ENCODE measurements at places on chromosomes 2 and 18.

DNA sequence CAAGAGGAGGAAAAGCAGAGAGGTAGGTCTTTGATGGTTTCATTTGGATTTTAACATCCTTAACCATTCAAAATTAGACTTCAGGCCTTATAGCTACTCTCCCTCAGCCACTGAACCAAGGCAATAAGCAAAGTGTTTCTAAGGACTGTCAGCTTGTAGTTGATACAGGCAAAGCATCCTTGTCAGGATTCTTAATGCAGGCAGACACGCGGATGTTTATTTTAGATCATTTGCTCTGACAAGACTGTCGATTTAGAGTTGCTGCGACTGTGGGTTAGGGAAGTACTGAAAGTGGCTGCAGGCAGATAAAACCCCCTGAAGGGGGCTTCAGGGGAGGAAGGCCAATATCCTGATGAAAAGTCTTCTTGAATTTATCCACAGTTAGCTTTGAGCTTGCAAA, 46.6 kb downstream of the CDH20 start:
- no peak for DNase-seq

DNA sequence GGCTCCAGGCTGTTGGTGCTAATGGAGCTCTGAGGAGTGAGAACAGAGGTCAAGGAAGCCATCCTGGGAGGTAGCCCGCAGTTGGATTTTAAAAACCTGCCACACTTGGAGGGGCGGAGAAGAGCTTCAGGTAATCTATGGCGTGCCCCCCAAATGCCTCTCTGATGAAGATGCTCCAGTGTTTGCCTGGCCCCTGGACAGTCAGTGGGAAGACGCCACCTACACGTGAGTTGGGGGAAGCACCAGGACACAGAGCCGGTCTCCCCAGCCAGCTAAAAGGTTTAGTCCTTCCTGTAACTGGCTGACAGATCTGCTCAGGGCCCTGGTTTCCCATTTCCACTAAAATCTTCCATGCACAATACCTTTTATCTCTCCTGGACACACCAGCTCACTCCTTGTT, 225.0 kb downstream of the TTC32 start:
- DNase-seq = no peak

DNA sequence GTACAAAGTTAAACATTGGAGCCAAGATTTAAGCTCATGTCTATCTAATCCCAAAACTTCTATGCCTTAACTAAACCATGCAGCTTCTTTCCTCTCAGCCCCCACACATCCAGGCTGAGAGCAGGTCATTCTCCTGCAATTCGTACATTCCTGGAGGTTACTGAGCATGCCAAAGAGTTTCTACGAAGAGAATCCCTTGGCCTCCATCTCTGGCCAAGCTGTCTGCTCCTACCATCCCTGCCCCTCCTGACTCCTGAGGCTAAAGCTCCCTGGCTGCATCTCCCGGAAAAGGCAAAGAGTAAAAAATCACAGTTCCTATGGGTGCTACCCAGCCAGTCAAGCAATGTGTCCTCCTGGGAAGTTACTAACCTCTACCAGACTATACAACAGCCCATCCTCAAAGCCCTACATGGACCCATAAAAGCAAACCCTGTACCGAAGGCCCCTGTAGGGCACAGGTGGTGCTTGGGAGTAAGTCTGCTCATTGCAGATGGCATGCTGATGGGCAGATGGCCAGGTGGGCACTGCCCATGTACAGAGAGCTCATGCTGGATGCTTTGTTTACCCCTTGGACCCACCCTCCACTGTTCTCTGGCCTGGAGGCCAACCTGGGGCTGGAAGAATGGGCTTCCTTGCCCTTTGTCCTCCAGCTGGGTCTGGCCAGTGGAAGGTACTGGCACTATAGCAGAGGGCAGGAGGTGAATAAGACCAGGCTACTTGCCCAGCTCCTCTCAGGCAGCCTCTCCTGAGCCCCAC, 99.5 kb downstream of the TTC32 start:
- DNase-seq = no peak

GRCh38 chr2:3489764-3490115, 29.6 kb downstream of the ADI1 start:
- no peak for DNase-seq

DNA sequence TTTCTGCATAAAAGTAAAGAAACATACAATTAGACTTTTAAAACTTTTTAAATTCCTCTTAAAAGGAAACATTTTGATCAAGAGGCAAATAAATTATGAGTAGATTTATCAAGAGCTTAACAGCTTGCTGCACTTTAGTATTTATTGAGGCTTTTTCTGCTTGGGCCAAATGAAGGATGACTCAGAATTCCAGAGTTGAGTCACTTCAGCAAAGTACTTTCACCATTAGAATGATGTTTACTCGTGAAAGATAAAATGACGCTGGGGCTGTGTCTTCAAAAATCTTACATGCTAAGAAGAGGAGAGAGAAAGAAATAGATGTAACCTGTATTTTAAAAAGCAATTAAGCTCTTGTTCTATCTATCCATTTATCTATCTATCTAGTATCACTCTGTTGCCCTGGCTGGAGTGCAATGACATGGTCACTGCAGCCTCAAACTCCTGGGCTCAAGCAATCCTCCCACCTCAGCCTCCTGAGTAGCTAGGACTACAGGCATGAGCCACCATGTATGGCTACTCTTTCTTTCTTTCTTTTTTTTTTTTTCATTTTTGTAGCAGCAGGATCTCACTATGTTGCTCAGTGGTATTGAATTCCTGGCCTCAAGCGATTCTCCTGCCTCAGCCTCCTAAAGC, 75.3 kb upstream of the RIOK3 start:
- DNase-seq = no peak

DNA sequence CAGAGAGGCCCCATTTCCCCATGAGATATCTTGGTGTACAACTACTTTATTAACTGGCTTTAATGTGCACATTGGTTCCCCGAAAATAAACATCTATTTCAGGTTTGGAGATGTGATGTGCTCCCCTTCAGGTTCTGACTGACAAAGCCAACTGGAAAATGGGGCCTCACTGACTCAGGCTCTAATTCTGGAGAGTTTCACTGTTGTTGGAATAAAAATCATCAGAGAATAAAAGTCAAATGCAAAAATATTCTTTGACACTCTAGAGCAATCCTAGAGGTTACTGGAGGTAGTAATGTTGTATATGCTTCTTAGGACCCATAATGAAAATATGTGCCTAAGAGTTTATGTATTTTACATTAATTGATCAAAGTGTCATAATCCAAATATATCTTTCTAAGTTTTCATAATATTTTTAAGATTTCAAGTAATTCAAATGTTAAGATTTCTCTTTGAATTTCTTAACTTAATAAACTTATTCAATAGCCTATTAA, 189.9 kb upstream of the COL3A1 start:
- DNase-seq = no peak

GRCh38 chr2:8090748-8091700, 590.8 kb upstream of the ID2 start:
- DNase-seq = peak; percentile 76

- DNase-seq = no peak
Observed at GRCh38 chr2:40499437-40499836, 47.5 kb upstream of the SLC8A1 start.

- no peak for DNase-seq
Observed at GRCh38 chr2:42598656-42599055, 30.2 kb downstream of the MTA3 start.

GRCh38 chr2:236661061-236661761, 91.6 kb downstream of the ACKR3 start:
- DNase-seq = no peak

- no peak for DNase-seq
Observed at GRCh38 chr2:156211318-156211717, 121.2 kb downstream of the NR4A2 start.

- no peak for DNase-seq
Observed at GRCh38 chr2:86703704-86704361, 16.3 kb upstream of the RMND5A start.

DNA sequence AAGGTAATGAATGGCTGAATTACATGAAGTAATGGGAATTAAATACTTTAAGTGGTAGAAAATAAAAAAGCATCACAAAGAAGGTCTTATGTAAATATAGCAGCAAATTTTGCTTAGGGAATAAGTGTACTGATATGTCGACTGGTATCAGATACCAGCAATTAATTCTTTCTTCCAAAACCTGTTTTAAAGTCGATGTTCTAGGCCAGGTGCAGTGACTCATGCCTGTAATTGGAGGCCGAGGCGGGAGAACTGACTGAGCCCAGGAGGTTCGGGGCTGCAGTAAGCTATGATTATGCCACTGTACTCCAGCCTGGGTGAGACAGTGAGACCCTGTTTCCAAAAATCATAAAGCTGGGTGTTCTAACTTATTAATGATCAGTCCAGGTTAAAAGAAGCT, 30.3 kb downstream of the SP3 start:
- DNase-seq = no peak

DNA sequence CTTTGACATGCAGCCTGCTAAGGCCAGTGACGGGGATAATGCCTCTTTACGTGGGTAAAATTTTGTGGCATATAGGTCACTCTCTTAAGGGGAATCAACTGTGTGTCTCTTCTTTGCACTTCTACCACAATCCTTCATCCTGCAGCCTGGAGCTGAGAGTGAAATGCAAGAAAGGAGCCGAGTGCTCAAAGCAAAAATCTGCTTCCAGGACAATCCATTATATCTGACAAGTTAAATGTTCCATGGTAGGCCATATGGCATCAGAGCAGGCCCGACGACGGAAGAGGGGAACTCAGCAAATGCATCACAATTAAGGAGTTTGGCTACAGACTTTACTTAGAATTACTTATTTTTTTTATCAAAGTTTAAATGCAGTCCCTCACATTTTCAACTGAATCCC, 171.2 kb downstream of the TCF4 start:
- DNase-seq = no peak

DNA sequence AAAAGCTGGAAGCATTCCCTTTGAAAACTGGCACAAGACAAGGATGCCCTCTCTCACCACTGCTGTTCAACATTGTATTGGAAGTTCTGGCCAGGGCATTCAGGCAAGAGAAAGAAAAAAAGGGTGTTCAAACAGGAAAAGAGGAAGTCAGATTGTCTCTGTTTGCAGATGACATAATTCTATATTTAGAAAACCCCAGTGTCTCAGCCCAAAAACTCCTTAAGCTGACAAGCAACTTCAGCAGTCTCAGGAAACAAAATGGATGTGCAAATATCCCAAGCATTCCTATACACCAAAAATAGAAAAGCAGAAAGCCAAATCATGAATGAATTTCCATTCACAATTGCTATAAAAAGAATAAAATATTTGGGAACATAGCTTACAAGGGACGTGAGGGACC, 11.1 kb downstream of the SLC8A1 start:
- no peak for DNase-seq

- DNase-seq = no peak
Observed at GRCh38 chr2:125107446-125107845, 1082.4 kb downstream of the CNTNAP5 start.

GRCh38 chr2:101012054-101012705, 10.1 kb downstream of the RPL31 start:
- no peak for DNase-seq

- no peak for DNase-seq
Observed at GRCh38 chr2:157182834-157183396, 74.6 kb upstream of the GALNT5 start.

- DNase-seq = no peak
Observed at GRCh38 chr2:219056896-219057708, 3.6 kb downstream of the IHH start.

DNA sequence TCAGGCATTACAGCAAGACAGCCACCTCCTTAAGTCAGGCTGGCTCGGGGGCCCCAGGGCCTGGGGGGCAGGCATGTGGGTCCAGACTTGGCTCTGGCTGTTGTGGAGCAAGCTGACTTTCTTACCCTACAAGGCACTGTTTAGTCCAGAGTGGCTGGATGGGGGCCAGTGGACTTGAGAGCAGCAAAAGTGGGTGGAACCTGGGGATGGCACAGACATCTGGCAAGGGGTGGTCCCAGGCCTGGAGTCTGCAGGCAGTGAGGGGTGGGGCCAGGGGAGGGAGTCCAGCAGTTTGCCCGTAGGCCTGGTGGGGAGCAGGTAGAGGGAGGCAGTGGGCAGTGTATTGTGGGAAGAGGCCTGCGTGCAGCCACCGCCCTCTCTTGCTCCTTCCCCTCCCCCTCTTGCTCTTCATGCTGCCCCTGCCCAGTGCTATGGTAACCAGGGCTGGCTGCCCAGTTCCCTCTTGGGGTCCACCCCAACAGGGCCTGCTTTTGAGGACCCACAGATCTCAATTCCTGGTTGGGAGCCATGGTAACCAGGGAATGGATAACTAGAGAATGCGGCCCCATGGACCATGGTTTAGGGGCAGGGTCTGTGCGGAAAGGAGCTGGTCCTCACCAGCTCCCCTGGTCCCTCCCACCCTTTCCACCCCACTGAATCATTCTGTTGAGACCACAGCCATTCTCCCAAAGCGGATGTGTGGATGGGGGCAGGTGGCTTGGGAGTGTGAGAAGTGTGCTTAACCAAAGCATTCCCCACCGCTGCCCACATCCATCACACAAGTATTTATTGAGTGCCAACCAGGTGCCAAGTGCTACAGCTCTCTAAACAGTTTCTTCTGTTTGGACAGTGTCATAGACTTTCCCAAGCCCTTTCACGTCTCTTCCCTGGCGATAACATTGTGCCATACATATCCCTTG, 19.3 kb downstream of the SPEG start:
- no peak for DNase-seq

DNA sequence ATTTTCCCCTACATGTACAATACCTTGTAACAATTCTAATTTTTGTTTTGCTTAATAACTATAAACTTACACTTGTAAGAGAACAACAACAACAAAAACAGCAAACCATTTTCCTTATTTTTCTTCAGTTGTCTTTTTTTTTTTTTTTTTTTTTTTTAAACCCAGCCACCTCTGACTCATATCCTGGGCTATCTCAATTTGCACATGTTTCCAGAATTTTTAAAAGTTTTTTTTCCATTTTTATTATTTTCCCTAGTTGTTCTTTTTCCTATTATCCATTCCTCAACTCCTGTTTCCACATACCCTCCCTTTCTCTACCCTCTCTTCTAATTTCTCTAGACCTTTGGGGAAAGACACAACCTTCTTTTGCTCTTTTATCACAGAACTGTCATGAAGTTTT, 112.5 kb downstream of the EFEMP1 start:
- DNase-seq = no peak

GRCh38 chr18:62329691-62330454, 4.8 kb downstream of the TNFRSF11A start:
- peak; percentile 63 for DNase-seq

- DNase-seq = no peak
Observed at GRCh38 chr2:111169268-111169667, 48.6 kb downstream of the BCL2L11 start.

GRCh38 chr2:126658319-126658904, 2.5 kb downstream of the GYPC start:
- DNase-seq = peak; percentile 41

DNA sequence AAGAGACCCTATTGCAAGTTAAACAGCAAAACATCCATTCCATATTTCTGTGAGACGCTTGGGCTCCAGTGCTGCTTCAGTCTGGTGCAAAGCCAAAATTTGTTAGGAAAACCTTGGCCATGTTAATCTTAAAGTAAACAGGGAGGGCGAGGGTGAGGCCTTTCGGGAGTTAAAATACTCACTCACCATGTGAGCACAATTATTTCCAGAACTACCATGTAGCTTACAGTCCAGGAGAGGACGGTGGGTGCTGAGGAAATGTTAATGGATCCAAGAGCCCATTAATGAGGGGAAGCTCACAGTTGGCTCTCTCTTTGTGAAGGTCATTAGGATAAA, 286.4 kb downstream of the SLC8A1 start:
- no peak for DNase-seq

GRCh38 chr2:223396993-223397392, 205.2 kb downstream of the SCG2 start:
- no peak for DNase-seq

GRCh38 chr2:233498126-233498525, 68.5 kb downstream of the USP40 start:
- no peak for DNase-seq

- no peak for DNase-seq
Observed at GRCh38 chr2:151937966-151938365, 109.7 kb upstream of the ARL5A start.

GRCh38 chr2:168889635-168890005, 610 bp downstream of the SPC25 start:
- no peak for DNase-seq
